ENCODE measurements at places on chromosomes 5 and 9.

GRCh38 chr5:177509381-177509951, at the start of gene DOK3:
Gene DOK3 (minus strand): TSS chr5:177509826. CDS start chr5:177509540, 286 bp downstream.
- no peak for DNase-seq

DNA sequence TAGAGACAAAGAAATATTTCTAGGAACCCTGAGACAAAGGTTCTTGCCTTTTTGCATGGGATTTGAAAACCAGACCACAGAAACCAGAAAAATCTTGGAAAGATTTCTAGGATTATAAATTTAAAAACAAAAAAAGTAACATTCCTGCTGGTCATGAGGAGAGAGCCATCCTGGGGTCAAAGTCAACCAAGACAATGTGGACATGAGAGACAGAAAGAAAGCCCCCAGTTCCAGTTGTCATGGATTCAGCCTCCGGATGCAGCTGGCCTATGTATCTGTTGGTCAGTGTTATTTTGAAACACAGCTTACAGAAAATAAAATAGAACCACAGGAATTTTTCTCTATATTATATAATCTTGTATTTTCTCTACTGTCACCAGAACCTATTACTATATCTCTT, 24.4 kb upstream of the RGMB start:
- DNase-seq, result no peak

DNA sequence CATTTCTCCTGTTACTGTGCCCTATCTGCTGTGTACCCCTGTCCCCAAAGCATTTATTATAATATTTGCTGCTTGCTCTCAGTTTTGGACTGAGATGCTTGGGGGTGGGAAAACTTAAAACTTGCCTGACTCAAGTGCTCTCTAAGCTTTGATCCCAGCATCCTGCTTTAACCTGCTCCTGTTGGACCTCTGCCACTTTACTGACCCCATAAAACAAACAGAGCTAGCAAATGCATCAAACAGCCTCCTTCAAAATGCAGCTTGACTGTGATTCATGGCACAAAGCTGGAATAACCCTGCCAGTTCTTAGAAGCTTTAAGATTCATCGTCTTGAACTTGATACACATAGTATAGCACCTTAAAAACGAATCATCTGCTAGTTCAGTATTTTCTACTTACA, 212.5 kb downstream of the DEPDC1B start:
- DNase-seq, result no peak

- no peak for DNase-seq
Measured at GRCh38 chr9:92664394-92665152, 5.4 kb downstream of the IPPK start.

DNA sequence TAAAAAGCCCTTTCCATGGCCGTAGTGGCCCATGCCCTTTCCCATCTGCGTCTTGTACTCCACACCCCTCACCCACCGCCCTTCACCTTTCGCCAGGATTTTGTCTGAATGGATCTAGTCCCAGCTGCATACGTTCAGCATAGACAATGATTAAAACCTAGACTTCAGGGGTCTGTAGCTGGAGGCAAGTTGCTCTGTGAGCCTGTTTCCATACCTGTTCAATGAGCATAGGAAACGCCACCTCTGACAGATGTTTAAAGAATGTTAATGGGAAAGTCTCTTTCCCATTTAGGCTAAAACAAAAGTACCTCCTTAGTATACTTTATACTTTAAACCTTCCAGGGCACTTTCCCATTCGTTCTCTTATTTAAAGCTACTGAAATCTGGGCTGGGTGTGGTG, 105.7 kb downstream of the SPRY4 start:
- no peak for DNase-seq

GRCh38 chr9:127500862-127501261, 49.6 kb downstream of the LRSAM1 start:
- DNase-seq, result no peak

- DNase-seq, result no peak
Measured at GRCh38 chr5:134446938-134447337, 35.3 kb upstream of the CDKN2AIPNL start.

GRCh38 chr5:118902656-118903438, 85.5 kb downstream of the DTWD2 start:
- no peak for DNase-seq

- DNase-seq, result no peak
Measured at GRCh38 chr9:37943345-37944265, 39.7 kb upstream of the SLC25A51 start.

GRCh38 chr9:86494644-86495111, 140.5 kb upstream of the TUT7 start:
- DNase-seq, result no peak

DNA sequence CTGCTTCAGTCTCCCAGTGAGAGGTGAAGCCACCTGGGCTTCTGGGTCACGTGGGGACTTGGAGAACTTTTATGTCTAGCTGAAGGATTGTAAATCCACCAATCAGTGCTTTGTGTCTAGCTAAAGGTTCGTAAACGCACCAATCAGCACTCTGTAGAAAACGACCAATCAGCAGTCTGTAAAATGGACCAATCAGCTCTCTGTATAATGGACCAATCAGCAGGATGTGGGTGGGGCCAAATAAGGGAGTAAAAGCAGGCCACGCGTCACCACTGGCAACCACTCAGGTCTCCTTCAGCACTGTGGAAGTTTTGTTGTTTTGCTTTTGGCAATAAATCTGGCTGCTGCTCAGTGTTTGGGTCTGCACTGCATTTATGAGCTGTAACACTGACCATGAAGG, 69.1 kb upstream of the NREP start:
- DNase-seq, result no peak

GRCh38 chr5:78858364-78858763, 126.7 kb downstream of the ARSB start:
- no peak for DNase-seq
